CD4-positive, alpha-beta T cell treated with Interferon gamma for 1 hour (primary cell): ENCODE measurements at places on chromosomes 13 and 19.
A peak's percentile ranks its signal among the peaks of the same experiment; 100 is the strongest.

- no peak for DNase-seq
Measured at GRCh38 chr13:65768545-65768944, 1461.6 kb downstream of the PCDH9 start.

GRCh38 chr19:2719920-2720776 lies 1.0 kb downstream of the DIRAS1 start:
- no peak for DNase-seq

GRCh38 chr13:74026753-74027152 lies 107.5 kb downstream of the KLF12 start:
- DNase-seq = peak; percentile 64

GRCh38 chr19:10286803-10287737 lies at the start of gene ICAM4:
ICAM4 (plus strand) TSS chr19:10286955; CDS start chr19:10287013, 58 bp downstream.
- peak; percentile 53 for DNase-seq

- no peak for DNase-seq
Measured at GRCh38 chr13:32141462-32141861, 109.9 kb downstream of the FRY start.

DNA sequence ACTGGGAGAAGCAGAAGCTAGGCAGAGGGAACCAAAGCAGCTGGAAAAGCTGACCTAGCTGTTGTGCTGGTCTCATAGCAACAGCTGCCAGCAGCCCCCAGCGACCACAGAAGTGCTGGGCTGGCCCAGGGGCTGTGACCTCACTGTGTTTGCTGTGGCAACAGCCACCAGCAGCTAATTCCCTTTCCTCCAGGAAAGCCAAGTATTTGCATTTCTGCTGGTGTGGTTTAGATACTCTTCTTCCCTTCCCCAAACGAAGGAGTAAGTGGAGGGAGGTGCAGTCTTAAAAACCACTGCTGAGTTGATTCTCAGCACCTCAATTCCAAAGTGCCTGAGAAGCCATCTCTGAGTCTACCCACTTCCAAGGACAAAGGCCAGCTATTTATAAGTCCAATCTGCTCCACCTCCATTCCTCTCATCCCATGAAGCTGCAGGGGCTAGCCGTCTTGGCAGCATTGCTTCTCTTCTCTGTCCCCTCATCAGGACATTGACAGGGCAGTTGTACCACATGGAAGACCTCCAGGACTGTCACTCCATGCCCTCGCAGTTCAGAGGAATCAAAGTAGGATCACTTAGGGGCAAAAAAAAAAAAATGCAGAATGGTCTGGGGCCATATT lies 11.5 kb upstream of the CCDC97 start:
- DNase-seq = peak; percentile 81

DNA sequence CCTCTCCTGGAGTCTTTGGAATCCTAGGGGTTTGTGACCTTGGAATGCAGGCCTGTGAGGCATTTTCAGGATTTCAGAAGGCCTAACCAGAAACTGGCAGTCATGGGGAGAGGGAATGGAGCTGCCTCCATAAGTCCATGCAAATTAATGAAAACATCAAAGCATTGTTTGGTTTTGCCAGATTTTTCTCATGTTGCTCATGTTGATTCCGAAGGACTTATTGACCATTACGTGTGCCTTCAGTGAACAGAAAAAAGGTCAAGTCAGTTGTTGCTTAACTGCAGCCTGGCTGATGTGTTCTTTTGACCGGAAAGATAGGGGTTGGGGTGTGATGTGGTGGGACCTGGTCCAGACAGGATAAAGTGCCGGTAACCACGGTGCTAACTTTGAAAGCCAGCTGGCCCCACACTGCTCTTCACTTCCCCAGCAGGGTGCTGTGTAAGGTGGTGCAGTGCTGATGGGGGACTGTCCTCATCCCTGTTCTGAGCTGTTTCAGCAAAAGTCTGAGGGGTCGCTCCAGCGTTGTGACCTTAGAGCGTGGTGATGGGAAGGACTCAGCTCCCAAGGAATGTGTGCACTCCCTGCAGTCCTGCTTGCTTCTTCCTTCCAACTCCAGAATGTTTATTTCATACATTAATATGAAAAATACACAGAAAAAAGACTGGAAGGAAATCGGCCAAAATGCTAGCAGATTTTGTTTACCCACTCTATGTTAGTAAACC lies 3.5 kb downstream of the RNF113B start:
- no peak for DNase-seq

GRCh38 chr19:35565016-35565856 lies 1.8 kb upstream of the ATP4A start:
- no peak for DNase-seq

DNA sequence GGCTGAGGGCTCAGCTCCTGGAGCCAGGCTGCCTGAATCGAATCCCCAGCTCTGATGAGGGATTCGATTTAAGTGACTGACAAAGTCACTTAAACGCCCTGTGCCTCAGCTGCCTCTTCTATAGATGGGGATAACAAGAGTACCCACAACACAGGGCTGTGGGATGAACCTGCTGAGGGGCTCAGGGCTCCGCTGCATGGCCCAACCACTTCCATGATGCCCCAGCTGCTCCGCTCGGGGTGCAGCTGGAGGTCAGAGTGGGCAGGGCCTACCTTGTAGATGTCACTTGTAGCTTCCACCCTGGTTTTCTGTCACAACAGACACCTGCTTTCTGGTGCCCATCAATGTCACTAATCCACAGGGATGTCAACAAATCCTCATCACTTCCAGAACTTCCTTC lies 39.2 kb downstream of the STK24 start:
- DNase-seq = no peak

DNA sequence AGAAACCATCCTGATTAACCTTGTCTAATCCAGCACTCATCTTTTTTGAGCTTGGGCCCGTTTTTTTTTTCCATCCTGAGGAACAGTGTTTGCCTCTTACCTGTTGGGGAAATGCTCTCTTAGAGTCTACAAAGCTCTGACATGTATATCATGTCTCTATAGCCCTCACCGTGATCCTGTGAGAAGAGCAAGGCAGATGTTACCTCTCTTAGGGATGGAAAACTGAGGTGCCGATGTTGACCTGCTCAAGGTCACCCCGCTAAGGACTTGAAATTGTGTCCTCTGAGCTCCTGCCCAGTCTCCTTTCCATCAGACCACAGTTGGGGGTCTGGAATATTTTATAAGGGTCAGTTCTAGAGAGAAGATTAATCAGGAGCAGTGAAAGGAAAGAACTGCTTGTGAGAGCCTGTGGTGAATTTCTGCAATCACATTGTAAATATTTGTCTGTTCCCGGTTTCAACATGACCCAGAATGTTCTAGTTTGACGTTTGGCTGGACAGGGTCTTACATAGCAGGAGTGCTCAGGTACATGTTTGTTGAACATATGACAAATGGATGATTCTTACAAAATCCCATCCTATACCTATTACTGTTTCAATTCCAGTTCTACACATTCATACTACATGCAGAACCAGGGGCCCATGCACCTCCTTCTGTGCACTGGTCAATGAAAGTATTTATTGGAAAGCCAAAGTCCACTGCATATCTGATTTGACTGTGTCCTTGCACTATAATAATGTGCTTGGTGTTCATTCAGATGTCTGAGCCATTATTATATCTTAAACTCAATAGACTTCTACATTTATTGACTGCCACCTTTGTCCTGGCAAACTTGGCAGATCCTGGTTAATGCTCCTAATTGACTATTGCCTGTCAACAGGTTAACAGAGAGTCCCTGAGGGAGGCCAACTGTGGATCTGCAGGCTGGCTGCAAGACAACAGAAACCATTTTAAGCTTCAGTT lies 12.1 kb downstream of the SLC25A15 start:
- DNase-seq = no peak

DNA sequence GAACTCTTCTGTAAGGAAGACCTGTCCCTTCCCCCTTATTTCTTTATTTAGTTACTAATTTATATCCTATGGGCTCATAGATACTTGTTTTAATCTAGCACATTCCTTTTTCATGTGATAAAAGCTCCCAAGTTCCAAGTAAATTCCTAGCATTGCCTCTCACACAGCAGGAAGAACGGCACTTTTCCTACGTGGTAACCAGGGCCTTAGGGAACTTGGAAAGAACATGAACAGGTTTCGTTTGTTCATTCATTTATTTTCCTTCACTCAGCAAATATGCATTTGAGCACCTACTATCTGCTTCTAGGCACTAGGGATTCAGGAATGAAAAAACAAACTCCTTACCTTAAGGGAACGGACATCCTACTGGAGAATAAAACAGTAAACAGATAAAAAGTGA lies 125.1 kb downstream of the SIPA1L3 start:
- no peak for DNase-seq

DNA sequence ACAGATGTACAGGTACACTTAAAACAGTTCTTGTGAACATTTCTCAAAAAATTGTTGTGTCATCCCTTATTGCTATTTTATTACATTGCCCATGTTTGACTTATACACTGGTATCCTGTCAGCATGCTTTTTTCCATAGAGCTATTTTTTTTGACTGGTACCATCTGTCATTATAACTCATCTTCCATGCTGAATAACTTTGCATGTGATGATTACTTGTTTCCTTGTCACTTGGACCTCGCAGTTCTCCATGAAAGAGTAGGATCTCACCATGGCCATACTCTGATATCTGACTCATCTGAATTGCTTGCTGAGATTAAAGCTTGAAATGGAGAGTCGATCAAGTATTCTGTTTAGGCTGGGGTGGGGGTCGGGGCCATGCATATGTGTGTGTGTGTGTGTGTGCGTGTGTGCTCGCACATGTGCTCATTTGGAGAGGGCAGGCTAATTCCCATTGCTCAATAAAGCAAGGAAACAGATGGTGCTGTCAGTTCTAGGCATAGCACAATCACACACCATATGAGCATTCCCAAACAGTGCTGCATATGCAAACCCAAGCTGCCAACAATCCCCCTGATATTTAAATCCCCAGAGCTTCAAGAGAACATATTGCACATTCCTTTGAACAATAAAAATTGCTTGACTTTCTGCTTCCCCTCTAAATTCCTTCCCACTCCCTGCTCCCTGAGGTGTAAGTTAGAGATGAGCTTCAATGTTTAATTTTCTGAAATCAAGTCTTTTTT lies 62.9 kb downstream of the NHLRC3 start:
- DNase-seq = no peak

DNA sequence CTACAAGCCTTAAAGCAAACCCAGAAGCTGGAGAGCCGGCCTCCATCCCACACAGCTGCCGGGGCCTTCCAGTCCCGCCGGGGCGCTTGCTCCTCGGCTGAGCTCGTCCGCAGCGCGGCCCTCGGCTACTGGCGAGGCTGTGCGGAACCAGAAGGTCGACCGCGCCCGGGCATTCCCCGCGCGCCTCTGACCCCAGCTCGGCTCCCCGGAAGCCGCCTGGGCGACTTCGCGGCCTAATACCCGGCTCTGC lies 863 bp downstream of the ANKRD10 start:
- DNase-seq = no peak

GRCh38 chr19:20422216-20423205 lies 143.1 kb downstream of the ZNF737 start:
- DNase-seq = no peak

GRCh38 chr19:4633140-4633967 lies 6.0 kb upstream of the TNFAIP8L1 start:
- DNase-seq = peak; percentile 77

GRCh38 chr13:89937420-89937819 lies 1410.1 kb upstream of the MIR17HG start:
- DNase-seq = no peak

GRCh38 chr19:30521937-30522336 lies 149.8 kb downstream of the ZNF536 start:
- DNase-seq = no peak

DNA sequence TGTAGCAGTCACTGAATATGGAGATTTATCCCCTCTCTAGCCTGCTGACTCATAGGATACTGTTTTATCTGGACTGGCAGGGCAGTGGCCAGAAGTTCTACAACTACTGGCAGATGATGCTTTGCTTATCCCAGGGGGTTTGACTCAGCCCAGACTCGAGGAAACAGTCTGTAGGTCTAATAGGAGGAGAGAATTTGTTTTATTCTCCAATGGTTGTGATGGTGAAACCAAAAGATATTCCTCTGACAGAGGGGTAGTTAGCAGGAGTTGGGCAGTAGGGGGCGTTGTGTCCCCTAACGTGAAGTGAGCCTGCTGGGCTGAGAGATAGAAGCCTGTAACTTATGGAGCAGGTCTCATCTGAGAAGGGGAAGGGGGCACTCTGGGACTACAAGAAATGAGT lies 74.9 kb downstream of the WTIP start:
- DNase-seq = no peak

DNA sequence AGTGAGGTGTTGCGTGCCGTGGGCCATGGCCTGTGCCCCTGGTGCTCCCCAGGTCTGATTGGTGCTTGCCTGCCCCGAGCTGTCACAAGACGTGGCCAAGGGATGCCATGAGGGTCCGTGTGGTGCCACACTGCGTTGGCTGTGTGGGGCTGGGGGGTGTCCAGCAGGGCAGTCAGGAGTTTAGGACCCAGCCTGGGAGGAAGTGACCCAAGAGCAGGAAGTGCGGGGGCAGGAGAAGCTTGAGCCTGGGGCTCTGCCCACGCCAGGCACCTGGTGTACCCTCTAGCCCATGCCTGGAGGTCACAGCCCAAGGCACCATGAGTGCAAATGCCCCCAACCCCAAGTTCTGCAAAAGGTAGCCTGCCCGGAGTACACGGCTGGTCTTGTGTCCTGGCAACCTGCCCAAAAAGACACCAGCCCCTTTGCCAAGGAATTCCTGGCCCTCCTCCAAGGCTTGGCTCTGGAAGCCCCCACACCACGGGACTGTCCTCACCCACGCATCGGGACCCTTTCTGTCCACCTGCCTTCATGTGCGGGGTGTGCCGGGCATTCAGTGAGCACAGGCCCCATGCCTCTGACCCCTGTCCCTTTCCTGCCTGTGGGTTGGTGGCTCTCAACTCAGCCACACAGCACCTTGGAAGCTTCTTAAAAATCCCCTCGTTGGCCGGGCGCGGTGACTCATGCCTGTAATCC lies 24.9 kb downstream of the MPND start:
- no peak for DNase-seq

GRCh38 chr13:86914757-86915156 lies 756.4 kb upstream of the SLITRK5 start:
- no peak for DNase-seq

DNA sequence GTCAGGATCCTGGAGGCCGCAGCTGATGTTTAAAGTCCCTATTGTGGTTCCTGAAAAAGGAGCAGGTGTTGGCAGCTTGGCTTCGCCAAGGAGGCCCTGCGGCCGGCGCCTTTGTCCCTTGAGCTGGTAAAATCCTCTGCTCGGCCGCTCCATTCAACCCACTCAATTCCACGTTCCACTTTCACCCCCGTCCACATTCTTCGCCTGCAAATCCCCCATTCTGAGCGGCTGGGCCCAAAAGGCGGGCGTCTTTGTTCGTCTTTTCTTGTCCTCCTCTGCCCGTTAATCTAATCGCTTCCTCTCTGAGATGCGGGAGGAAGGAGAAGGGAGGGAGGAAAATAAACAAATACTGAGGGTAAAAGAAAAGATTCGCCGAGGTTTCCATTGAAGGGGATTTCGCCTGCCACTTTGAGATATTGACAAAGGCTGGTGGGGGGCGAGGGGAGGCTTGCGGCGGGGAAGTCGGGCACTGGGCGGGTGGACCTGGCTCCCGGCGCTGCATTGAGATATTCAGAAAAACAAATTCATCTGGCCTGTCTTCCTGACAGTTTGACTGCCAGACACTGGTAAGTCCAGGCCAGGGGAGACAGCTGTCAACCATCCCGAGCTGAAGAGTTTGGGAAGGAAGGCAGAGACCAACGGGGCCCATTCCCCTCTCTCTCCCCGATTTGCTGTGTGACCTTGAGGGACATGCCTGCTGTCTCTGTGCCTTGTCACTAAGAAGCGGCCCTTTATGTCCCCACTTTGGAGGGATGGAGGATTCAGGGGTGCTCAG lies 37.6 kb downstream of the ZNRF4 start:
- DNase-seq = no peak

GRCh38 chr19:639253-640160 lies at the start of gene FGF22:
FGF22 (plus strand) TSS chr19:639879; CDS start chr19:639926, 47 bp downstream.
- DNase-seq = peak; percentile 92

GRCh38 chr13:94177041-94177440 lies 302.4 kb downstream of the DCT start:
- DNase-seq = no peak
